ENCODE measurements at places on chromosomes 12 and 14.

DNA sequence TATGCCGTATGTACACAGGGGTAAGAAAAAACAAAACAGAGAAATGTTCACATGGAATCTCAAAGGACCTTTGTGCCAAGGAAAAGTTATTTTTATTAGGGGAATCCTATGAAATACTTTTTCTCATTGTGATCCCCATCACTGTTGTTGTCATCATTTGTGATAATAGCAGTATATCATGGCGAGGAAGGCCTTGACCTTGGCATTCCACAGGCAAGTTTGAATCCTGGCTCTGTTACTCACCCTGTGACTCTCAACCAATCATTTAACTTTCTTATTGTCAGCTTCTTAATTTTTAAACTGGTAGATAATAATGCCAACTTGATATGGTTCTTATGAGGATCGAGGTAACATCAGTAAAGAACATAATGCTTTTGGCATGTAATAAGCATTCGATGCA, 142.2 kb upstream of the DDHD1 start:
- DNase-seq = no peak

GRCh38 chr12:3138941-3139511, 61.8 kb downstream of the TSPAN9 start:
- DNase-seq = no peak

DNA sequence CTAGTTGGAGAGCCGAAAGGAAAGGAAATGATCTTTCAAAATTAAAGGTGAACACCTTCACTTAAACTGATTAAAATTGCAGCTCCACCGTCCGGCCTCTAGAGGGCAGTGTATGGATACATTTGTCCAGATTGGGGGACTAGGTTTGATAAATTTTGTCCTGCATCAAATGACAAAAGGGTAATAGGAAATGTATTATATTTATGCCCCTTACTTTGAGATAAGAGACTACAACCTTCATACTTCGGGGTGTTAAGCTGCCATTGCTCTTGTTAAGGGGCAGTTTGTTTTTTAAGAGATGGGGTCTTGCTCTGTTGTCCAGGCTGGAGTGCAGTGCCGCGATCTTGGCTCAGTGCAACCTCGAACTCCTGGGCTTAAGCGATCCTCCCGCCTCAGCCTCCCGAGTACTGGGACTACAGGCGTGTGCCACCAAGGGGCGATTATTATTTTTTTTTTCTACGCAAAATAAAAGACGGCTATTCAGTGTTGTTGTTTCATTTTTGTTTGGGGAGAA, 818 bp upstream of the SUOX start:
- peak; percentile 89 for DNase-seq

GRCh38 chr14:49893309-49894213, 679 bp downstream of the ARF6 start:
- peak; percentile 82 for DNase-seq

GRCh38 chr12:113254298-113254697, 33.0 kb downstream of the TPCN1 start:
- no peak for DNase-seq

All from hematopoietic multipotent progenitor cell treated with erythropoietin and hydrocortisone succinate and interleukin-3 and kit ligand, for 4 days (in vitro differentiated cells).